ENCODE measurements at places on chromosomes 1 and 21.

DNA sequence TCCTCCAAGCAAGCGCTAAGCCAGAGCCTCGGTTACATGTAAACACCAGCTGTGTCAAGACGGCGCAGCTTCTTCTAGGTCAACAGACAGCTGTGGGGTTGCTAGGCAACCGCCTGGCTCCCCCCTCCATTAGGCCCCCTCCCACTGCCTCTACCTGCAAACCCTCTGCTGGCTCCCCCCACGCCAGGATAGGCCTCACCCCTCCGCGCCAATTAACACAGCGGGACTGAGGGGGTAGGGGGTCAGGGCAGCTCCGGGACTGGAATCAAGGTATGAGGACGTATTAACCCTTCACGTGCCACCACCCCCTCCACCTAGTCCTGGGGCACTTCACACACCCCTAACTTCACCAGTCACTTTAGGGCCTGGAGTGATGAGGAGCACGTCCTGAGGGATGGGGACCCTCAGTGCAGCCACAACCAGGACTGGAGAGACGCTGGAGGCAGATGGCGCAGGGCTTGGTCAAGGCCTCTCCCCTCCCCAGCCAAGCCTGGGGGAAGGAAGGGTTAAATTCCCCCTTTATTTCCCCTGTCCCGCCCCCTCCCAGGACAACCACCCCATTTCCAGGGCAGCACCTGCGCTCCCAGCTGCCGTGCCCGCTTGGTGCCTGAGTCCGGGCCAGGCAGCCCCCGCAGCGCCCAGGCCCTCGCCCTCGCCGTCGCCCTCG, 37.4 kb upstream of the WASF2 start:
- DNase-seq, result no peak

DNA sequence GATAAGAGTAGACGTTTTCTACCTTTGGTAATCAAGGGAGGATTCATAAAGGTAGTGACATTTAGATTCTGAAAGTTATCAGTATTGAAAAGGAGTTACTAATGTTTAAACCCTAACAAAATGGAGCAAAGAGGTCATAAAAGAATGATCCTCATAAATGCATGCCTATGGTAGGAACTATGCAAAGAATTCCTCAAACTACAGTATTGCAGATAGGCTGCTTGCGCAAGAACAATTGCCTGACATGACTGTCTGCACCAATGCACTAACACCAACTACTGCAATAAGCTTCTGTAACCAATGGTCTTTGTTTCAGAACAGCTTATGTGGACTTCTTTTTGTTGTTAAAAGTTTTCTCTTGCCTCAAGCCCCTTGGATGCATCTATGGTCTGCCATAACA, 597.3 kb upstream of the ADGRL4 start:
- no peak for DNase-seq

- no peak for DNase-seq
Measured at GRCh38 chr1:194133152-194133551, 946.7 kb upstream of the B3GALT2 start.

DNA sequence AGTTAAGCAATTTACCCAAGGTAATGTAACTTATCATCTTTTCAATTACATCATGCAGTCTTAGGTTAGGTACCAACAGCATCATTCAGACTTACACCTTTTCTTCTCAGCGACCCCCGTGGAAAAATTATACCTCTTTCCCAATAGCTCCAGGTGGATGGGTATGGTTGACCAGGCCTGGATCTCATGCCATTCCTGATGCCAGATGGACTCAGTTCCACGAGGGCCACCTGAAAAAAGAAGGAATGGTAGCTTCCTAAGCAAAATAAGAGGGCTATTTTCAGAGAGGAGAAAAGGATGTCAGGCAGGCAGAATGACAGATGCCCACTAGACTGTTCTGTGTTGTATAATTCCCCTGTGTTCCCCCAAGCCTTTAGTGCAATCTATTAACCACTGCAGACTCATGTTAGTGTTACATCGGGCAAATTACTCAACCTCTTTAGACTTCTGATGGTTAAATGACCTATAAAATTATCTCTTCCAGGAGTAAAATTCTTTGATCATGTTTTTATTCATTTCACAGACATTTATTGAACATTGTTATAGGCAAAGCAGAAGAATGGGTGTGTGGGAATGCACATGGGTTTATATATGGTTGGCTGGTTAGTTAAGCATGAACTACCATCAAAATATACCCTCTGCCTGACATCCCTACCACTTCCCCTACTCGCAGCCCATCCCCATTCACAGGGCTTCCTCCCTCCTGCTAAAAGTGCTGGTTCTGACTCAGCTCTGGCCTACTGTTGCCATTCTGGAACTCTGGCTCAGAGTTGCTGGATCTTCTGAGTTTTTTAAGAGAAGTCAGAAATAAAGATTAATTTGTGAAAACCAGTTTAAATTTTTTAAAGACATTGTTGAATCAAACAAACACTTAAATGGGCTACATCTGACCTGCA, 10.6 kb upstream of the MYSM1 start:
- no peak for DNase-seq

DNA sequence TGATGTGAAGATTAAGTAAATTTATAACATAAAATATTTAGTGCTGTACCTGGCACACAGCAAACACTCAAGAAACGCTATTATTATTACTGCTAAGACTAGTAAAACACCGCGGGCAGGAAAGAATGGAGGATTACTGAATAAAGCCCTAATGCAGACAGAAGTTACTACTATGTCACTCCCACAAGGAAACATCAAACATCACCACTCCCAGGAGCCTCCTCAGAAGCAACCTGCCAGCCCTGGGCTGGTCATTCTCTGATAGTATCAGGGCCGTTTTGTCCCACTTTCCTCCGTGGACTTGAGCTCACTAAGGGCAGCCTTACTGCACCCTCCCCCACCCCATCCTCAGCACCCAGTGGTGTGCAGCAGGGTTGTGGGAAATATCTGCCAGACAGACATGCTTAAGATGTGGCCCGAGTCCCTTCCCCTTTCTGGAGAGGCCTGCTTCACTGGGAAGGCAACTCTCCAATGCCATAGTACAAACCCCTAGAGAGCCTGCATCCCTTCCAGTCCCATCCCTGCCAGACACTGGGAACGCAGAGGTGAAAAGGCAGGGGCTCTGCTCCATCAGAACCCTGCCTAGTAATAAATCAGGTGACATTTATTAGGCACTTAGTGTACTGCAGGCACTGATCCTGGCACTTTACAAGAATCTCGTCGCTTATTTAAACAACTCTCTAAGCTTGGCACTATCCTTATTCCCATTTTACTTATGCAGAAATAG, 41.7 kb upstream of the ECE1 start:
- no peak for DNase-seq

DNA sequence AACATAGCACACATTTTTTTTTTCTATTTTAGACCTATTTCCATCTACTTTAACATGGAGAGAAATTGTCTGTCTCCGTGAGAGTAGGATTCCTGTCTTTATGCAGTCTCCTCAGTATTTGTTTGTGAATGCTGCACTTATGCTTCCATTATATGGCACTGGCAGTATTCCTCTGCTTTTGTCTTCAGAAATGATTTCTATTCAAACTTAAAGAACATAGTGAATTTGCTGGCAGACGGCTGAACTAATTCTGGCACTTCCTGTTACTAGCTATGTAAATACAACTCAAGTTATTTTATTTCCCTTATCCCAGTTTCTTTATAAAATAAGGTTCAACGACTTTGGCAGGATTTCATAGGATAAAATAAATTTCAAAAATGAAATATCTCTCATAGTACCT, 45.3 kb downstream of the KCTD3 start:
- no peak for DNase-seq

DNA sequence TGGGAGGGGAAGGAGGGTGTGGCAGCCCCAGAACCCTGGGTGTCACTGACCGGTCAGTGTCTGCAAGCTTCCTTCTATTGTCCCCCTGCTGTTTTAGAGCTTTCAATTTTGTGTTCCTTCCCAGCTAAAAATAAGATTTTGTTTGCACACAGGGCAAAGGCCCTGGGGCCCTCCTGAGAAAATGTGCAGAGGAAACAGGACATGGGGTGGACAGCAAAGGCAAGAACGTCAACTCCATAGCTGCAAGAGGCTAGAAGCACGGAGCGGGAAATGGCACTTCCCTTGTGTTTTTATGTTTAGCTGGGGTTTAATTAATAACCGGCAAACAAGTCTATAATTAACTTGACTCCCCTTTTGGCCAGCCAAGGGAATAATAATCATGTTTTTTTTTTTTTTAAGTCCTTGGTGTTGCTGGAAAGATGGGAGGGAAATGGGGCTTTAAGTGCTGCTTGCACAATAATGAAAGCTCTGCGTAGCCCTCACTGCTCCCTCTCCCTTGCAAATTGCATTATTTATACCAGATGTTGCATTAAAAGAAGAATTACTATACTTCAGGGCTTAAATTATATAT, 261.4 kb upstream of the USP24 start:
- no peak for DNase-seq

GRCh38 chr21:43192501-43193081, 23.8 kb downstream of the CRYAA start:
- DNase-seq, result no peak

DNA sequence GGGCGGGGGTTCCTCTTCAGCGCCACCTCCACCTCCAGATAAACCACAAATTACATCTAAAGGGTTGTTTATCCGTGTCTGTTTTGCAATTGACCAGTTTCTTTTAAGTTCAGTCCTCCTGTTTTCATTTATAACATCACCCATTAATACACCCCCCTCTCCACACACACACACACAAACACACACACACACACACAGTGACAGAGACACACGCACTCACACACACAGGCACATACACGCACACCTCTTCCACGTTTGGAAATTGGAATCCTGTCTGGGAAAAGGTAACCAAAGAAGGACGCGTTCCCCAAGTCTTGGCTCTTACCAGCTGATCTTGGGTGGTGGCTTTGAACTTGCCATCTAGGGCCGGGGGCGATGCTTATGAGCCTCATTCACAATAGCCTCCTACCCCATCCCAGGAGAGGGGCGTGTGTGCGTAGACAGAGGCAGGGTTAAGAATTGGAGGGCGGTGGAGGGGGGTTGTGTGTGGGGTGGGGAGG, 442 bp upstream of the CSMD2 start:
- no peak for DNase-seq
